ENCODE measurements at places on chromosomes 7 and 10. TPM values are rescaled to one million over a fixed set of nuclear protein-coding genes. Genes with fewer than 3 reads are reported as not detected.

LRRC18 gene
- not detected for total RNA-seq

GRCh38 chr7:132061937-132062336 lies 505.5 kb upstream of the PODXL start:
- no peak overlapping the region for H3K27ac ChIP-seq
- H3K4me1 ChIP-seq, result no peaks in the 10 kb centered on the region
- no peaks in the 10 kb centered on the region for H3K27me3 ChIP-seq
- no peaks in the 10 kb centered on the region for H3K36me3 ChIP-seq
- no peak overlapping the region for H3K4me3 ChIP-seq

DNA sequence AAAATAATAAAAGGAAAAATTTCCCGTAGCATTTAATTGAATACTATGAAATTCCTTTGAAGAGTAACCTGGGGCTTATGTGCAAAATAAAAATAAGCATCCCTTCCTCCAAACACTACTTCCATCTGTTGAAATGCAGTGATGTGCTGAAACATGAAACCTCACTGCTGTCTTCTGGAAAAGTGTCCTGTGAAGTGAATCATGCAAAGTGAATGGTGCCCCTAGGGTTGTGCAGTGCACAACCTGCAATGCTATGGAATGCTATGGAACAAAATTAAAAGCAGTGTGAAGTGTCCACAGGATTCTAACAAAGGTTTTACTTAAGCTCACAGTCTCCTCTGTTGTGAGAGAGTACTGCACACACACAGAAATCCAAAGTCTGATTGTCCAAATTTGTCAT lies 480.9 kb downstream of the ETV1 start:
- H3K4me1 ChIP-seq, result no peaks in the 10 kb centered on the region
- no peak overlapping the region for H3K4me3 ChIP-seq
- no peaks in the 10 kb centered on the region for H3K27me3 ChIP-seq
- no peak for DNase-seq
- no peak overlapping the region for H3K27ac ChIP-seq

MRC1 gene
- total RNA-seq, result 0.05 TPM
